ENCODE measurements at places on chromosomes 6 and 20.
A peak's percentile ranks its signal among the peaks of the same experiment; 100 is the strongest.

DNA sequence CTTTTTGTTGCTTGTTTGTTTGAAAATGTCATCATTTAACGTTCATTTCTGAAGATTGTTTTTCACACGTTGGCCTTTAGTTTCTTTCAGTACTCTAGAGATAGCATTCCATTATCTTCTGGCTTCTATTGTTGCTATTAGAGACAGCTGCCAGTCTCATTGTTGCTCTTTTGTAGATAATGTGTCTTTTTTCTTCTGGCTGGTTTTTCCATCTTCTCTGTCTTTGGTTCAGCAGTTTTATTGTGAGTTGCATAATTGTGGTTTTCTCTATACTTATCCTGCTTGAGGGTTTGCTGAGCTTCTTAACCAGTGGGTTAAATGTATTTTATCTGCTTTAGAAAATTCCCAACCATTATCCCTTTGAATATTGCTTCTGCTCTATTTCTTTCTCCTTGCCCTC, 23.2 kb upstream of the AIG1 start:
- DNase-seq = no peak

DNA sequence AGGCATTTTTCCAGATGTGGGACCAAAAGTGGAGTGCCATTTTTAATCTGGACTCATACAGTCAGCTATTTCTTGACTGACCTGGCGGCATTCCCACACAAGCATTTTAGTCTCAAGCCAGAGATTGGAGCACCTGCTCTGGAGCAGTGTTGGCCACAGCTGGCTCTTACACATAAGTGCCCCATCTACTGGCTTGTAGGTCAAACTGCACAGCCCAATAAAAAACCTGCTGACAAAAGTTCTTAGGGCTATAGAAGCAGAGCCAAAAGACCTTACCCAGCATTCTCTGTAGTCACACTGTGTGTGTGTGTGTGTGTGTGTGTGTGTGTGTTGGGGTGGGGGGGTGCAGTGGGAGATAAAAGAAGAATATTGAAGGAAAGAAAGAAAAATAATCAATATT, 38.6 kb upstream of the SENP6 start:
- no peak for DNase-seq

DNA sequence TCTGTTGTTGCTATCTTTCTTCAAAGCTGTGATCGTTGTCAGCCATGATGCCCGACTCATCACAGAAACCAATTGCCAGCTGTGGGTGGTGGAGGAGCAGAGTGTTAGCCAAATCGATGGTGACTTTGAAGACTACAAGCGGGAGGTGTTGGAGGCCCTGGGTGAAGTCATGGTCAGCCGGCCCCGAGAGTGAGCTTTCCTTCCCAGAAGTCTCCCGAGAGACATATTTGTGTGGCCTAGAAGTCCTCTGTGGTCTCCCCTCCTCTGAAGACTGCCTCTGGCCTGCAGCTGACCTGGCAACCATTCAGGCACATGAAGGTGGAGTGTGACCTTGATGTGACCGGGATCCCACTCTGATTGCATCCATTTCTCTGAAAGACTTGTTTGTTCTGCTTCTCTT, 19.3 kb downstream of the ABCF1 start:
- DNase-seq = no peak

DNA sequence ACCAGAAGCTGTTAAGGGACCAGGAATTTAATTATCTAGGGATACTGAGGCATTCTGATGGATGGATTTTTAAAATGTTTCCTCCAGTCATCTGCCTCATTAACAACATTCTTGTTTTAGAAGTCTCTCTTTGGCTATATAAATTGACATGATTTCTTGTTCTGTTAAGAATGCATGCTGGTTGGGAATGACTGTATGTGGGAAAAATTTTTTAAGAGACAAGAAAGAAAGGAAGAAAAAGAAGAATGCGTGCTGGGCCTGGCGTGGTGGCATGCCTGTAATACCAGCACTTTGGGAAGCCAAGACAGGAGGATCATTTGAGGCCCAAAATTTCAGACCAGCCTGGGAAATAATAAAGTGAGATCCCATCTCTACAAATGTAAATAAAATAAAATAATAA, 203.6 kb downstream of the GJA1 start:
- no peak for DNase-seq

GRCh38 chr20:24838546-24839535, 110.2 kb upstream of the CST7 start:
- DNase-seq = no peak

DNA sequence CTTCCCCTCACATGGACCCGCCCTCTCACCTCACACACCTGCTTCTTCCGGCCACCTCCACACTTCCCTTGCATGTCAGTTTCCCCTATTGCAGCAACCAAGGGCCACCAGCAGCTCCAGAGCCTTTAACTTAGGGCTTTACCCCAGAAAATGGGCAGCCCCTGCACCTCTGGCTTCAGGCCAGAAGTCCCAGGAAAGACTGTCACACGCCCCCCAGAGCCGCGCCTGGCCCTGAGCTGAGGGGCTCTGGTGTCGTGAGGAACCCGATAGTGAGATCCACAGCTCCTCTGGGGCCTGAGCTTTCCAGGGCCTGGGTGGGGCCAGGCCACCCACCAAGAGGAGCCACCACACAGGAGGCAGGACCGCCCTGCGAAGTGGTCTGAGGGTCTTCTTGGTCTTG, 182.4 kb downstream of the DLL1 start:
- DNase-seq = no peak

DNA sequence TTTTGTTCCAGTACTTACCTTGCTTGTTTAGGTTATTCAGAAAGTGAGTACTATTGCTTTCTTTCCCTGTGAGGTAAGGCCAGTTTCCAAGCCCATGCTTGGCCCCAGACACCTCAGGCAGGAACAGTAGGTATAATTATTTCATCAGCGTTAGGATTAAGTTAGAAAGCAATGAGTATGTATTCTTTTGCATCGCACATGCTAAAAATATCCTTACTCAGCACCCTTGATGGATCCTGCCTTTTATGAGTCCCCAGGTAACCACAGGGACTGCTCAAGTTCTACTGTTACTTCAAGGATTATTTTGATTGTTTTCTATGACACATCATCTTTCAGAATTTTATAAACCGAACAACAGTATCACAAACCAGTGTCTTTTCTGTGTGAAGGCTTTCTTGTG, 128.9 kb downstream of the FARS2 start:
- DNase-seq = no peak

DNA sequence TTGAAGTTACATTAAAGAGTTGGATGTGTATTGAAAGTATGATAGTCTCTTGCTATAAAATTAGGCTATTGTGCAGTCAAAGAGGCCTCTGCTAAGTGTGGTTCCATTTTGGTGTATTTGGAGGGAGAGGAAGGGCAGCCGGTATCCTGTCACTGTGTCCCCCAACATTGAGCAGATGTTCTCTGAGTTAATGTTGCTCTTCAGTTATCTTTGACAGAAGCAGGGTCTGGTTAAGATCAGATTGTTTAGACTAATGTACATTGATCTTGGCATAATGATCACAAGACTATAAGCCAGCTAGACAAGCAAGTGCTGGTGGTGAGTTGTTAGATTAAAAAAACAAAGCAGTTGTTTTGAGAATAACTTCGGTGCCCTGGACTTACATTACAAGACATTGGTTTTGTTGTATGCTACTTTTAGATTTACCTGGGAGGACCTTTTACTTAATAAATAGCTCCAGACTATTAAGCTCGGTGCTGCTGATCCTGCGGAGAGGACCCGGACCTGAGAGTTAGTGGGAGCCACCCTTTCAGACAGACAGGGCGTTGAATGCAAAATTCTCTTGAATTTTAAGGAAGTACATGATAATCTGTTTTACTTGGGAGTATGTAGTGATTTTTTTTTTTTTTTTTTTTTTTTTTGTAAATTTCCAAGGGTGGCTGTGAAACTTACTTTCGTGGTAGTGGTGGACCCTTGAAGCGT, 97.8 kb downstream of the JARID2 start:
- no peak for DNase-seq

DNA sequence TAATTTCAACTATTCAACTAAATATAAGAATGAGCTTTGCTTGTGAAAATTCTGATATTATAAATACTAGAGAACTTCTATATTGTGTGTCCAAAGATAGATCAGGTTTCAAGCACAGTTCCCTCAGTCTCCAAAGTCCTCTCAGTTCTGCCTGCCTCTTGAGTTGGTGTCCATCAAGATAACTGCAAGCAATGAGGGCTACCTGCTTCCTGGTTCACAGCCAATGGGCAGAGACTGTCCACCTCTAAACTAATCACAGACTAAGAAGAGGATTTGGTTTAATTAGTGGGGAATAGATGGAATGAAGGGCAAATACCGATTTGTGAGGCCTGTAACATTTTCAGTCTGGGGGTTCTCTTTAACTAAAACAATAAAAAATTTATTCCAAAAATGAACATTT, 41.3 kb upstream of the LOC128125822 start:
- DNase-seq = no peak

GRCh38 chr6:41162687-41163418, at the start of gene TREM2:
TREM2 (minus strand) TSS chr6:41163116; CDS start chr6:41163082, 34 bp downstream.
- DNase-seq = no peak

- no peak for DNase-seq
These were observed 5.2 kb upstream of the XKR7 start for GRCh38 chr20:31962761-31963160.

DNA sequence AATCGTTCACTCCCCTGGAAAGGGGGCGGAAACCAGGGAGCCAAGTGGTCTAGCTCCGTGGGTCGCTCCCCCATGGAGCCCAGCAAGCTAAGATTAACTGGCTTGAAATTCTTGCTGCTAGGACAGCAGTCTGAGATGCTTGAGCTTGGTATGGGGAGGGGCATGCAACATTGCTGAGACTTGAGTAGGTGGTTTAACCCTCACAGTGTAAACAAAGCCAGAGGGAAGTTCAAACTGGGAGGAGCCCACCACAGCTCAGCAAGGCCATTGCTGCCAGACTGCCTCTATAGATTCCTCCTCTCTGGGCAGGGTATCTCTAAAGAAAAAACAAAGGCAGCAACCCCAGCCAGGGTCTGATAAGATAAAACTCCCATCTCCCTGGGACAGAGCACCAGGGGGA, 43.2 kb downstream of the COL21A1 start:
- no peak for DNase-seq

DNA sequence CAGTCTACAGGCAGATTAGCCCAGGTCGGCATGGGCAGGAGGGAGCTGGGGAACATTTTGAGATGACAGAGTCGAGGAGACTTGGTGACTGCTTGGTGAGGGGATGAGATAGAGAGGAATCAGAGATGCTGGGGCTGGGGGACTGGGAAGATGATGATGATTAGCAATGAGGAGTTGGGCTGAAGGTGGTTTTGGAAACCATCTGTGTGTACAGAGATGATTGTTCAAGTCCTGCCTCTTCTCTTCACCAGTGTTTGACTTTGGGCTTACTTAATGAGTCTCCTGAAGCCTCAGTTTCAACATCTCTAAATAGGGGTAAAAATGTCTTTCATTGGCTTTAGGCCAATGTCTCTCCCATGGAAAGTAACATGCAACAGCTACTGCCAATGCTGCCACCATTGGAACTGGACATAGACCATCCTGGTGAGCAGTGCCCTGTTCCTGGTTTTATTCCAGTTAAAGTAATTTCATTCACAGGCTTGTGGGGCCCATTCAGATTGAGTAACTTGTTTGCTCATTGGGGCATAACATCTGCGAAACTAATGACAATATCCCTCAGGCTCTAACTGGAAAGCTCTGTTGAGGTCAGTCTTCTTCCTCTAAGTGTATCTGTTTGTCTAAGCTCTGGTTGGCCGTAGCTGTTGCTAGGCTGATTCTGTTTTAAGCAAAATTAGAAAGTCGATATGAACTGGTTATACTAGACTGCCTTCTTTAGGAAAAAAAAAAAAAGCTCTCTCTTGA, 99.1 kb downstream of the ARMC2 start:
- peak; percentile 41 for DNase-seq

DNA sequence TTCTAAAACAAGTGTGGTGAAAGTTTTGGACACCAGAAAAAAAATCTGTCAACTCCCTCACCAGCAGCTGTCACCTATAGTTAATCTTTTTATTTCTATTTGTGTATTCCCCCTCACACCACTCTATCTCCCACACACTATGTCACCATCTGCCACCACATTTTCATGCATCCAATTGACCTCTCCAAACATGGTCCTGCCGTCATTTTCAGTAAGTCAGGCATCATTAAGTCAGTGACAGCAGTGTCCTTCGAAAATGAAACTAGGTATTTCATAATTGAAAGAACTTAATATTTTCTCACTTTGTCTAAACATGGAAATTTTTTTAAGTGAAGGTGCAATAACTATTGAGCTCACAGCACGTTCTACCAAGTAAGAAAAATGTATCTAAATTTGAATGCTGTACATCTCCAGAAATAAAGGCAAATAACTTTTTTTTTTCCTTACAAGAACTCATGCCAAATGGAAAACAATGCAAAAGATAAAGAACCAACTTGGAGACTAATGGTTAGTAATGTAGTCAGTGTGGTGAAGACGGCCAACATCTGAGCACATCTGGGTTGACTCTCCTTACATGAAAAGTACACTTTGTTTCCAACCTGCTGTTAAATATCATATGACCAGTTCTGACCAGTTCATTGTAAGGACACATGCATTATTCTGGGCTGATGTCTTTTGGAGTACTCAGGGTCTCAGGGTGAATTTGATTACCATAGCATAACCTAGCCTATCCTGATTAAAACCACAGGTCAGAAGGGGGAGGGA, 623.3 kb upstream of the MANEA start:
- DNase-seq = no peak

GRCh38 chr6:33392979-33393378, 1.4 kb downstream of the KIFC1 start:
- DNase-seq = no peak

- DNase-seq = no peak
These were observed 12.5 kb upstream of the PCK1 start for GRCh38 chr20:57548177-57549058.

- DNase-seq = no peak
These were observed 17.8 kb downstream of the MAN1A1 start for GRCh38 chr6:119331663-119332286.

GRCh38 chr6:30769853-30770524, 25.6 kb upstream of the IER3 start:
- DNase-seq = no peak

GRCh38 chr6:156809034-156809433, 31.9 kb downstream of the ARID1B start:
- no peak for DNase-seq

GRCh38 chr6:134064461-134064860, 12.0 kb upstream of the SLC2A12 start:
- no peak for DNase-seq

DNA sequence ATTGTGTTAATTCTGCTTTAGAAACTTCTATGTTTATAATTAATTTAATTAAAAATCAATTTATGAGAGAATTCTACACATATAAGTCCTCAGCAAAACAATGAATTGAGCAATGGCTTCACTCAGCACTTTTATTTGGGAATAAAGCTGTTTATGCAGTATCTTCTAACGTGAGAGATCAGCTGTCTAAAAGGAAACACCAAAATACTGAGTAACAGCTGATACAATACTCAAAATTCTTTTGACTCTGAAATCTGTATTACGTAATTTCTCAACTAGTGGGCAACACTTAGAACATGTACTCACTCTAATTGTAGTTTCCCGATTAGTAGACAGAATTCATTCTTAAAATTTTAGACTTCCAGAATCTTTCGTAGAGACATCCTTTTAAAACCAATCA, 49.8 kb downstream of the MAP3K7 start:
- DNase-seq = no peak
